ENCODE measurements at places on chromosomes 12 and 14.

GRCh38 chr12:24943947-24944600 lies 4.8 kb downstream of the BCAT1 start:
- DNase-seq = peak; percentile 62

- peak; percentile 10 for DNase-seq
Measured at GRCh38 chr12:27946421-27946820, 26.1 kb downstream of the PTHLH start.

GRCh38 chr12:116558280-116559161 lies 660 bp upstream of the MAP1LC3B2 start:
- no peak for DNase-seq

DNA sequence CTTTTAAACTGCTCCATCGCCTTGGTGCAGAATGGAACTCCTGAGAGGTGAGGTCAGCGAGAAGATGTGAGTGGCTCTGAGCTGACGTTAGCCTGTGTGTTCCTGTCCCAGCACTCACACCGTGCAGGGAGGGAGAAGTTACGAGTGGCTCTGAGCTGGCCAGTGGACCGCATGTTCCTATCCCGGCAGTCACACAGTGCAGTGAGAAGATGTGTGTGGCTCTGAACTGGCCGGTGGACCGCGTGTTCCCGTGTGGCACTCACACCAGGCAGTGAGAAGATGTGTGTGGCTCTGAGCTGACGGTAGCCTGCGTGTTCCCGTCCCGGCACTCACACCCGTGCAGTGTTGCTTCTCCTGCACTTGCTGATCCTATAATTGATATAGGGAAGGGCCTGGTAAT lies 59.9 kb downstream of the VCPKMT start:
- DNase-seq = no peak

DNA sequence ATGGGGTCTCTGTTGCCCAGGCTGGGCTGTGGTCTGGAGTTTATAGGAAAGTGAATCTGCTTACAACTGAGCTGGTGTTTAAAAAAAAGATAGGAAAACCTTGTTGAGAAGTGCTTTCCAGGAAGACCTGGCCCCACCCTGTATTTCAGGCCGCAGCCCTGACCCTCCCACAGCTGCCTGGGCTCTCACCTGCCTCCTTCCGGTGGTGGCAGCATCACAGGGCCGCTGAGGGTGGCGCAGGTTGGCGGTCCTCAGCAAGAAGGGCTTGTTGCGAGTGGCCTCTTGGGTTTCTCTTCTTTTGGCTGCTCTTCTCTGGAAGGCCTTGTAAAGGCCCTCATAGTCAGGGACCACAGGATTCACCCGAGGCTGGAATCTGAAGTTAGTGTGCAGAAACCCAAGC lies 7.7 kb downstream of the FAM161B start:
- DNase-seq = no peak

- DNase-seq = no peak
Measured at GRCh38 chr14:57078054-57078453, 190.7 kb downstream of the EXOC5 start.

- DNase-seq = peak; percentile 96
Measured at GRCh38 chr14:69059658-69060623, 80.8 kb upstream of the ACTN1 start.

GRCh38 chr12:97075161-97075933 lies 168.3 kb downstream of the NEDD1 start:
- peak; percentile 29 for DNase-seq

- no peak for DNase-seq
Measured at GRCh38 chr14:61048640-61049039, 67.6 kb downstream of the SLC38A6 start.

DNA sequence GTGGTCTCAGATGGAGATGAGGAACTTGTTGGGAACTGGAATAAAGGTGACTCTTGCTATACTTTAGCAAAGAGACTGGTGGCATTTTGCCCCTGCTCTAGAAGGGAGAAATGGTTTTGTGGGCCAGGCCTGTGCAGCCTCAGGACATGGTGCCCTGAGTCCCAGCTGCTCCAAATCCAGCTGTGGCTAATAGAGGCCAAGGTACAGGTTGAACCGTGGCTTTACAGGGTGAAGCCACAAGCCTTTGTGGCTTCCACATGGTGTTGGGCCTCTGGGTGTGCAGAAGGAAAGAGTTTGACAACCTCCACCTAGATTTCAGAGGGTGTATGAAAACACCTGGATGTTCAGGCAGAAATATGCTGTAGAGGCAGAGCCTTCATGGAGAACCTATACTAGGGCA lies 586.0 kb downstream of the FLRT2 start:
- DNase-seq = no peak

DNA sequence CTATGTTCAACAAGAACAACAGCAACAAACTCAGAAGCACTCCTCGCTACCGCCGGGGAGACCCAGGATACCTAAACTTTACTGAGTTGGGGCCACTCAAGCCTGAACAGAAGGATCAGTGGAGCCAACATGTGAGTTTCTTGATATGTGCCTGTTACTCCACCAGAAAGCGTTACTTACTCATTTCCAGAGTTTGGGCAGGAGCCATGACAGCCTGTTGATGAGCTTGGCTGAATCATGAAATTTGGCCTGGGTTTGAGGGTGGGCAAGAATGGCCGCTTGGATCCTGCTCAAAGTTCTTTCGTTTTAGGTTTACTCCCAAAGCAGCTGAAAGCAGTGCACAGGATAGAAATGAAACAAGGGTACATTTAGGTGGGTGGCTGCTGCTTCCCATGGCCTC lies 12.0 kb upstream of the GALNT6 start:
- no peak for DNase-seq

GRCh38 chr14:32049361-32050088 lies 27.6 kb upstream of the ARHGAP5 start:
- no peak for DNase-seq

- no peak for DNase-seq
Measured at GRCh38 chr12:109716512-109717389, 3.1 kb downstream of the FAM222A start.

- DNase-seq = no peak
Measured at GRCh38 chr12:108727868-108728735, 3.2 kb downstream of the CORO1C start.

Measured in astrocyte of the spinal cord (primary cell).